ENCODE measurements at places on chromosomes 12 and 14.

- no peak for DNase-seq
Measured at GRCh38 chr12:96327346-96327745, 72.9 kb downstream of the CDK17 start.

GRCh38 chr12:47413806-47414205 lies 292.0 kb downstream of the RPAP3 start:
- no peak for DNase-seq

GRCh38 chr14:78666336-78667056 lies 496.3 kb downstream of the NRXN3 start:
- no peak for DNase-seq

DNA sequence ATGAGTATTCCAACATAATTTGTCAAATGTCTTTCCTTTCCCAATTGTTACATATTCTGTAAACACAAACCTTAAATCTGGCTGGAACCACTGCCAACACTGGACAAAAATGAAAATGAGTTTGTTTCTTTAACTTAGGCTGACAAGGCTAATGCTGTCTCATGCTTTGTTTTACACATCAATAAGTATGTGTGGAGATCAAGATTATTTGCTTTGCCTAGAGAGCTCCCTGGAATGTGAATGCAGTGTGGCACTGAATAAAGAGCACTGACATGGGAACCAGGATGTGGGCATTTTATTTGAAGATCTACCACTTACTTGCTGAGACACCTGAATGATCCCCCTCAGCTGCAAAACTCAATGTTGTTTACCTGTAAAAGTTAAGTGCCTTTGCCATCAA lies 61.7 kb downstream of the RALGAPA1 start:
- no peak for DNase-seq

DNA sequence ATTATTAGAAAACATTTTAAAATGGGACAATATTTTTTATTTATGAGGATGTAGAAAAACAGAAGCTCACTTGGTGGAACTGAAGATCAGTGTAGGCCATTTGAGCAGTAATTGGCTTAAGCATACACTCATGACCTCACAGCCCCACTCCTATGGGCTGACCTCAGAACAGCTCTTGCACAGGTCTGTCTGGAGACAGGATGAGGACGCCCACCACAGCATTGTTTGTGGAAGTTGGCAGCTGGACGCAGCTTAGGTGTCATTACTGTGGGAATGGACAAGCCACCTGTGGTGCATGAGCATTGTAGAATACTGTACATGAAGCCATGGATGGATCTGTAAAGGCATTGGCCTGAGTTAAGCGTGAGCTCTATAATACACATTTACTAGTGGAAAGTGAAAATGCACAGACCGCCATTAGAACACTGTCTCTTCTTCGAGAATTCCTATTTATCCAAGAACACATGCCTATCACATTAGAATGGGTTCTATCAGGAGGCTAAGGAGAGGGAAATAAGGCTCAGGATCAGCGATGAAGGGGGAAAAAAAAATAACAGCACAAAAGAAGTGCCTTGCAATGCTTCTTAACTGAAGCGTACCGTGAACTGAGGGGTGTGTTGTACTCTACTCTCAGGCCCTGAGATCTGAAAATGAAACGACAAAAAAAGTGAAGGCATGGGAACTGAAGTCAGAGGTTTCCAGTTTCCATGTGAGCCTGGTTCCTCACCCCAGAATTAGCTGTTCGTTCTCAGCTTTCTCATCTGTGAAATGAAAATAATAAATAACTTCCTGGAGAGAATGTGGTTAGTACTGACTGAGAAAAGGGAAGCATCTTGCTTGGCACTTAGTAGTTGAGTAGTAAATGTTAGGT lies 33.6 kb downstream of the KCNA1 start:
- DNase-seq, result no peak

GRCh38 chr14:103257211-103257962 lies 76.7 kb upstream of the EIF5 start:
- DNase-seq, result no peak

DNA sequence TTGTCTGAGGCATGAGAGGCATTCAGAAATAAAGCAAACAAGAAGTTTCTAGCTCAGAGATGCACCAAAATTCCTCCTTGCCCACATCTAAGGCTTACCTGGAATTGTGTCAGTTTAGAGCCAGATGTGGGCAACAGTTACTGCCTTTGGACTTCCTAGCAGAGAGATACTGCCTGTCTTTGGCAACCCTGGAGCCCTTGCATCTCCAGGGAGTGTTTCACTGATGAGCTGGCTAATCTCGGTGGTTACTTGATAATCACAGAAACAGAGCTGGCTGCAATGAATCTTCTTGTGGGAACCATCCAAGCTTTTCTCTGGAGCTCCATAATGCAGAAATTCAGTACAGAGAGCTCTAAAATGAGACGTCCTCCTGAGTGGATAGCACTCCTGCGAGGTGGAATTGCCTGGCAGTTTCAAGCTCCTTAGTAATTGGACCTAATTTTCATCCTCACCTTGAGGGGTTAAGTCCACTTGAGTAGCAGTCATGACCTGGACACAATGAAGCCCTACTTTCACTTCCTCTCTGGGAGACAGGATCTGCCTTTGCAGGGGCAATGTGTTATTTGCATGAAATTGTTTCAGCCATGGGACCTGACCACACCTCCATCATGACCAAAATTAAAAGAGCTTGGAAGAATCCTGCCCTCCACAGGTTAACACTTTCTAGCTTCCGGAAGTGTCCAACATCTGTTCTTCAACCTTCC lies 108.8 kb upstream of the ARHGAP5 start:
- DNase-seq, result no peak

DNA sequence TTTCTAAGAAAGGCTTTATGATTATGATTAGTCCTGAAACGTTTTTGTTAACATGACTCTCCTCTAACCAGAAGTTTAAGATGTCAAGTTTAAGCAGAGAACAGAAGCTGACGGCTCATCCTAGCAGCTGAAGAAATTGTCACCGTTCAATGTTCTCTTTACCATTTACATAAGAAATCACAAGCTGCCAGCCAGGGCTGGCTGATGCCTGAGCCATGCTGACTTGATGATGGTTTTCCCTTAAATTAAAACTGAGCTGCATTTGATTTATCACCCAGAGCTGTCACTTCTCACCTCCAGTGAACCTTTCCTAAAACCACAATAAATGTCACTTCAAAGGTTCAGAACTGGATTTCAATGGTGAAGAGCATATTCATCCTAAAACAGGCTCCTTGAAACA lies 153.6 kb downstream of the KTN1 start:
- no peak for DNase-seq
